ENCODE measurements at places on chromosomes 7 and 10.

- no peak for DNase-seq
These were observed 28.0 kb downstream of the VIM start for GRCh38 chr10:17256051-17256450.

DNA sequence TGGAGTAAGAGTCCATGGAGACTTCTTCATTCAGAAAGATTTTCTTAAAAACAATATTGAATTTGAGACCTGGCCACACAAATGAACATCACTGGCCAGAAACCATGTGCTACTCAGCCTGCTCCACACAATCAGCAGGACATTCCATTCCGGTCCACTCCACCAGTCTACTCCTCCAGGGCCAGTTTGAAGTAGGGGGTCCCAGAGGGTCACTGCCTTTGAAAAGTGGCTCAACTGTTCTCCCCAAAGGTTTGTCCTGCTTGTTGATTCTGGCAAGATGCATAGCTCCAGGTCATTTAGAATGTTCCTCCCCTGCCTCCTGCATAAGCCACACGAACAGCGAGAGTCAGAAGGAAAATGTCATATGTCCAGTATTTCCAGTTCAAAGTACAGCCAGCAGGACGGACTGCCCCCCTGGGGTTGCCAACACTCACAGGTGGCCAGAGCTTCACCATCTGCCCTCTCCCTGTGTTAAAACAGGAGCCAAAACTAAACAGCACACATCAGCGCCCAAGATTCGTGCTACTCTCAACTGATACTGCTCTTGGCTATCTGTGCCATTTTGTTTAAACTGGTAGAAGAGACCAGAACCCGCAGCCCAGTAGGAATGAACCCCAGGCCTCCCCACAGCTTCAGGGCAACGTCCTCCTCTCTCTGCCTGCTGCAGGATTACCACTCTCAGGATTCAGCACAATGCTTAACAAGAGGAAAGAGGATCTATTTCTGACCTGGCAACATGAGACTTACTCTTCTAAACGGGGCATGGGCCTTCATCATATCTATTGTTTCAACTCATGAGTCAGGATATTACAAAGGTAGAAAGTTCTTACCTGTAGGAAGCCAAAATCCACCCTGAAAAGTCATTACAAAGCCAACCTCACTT, 11.3 kb downstream of the GRB10 start:
- DNase-seq, result no peak

- DNase-seq, result no peak
These were observed 10.9 kb upstream of the DUSP5 start for GRCh38 chr10:110486680-110487410.

DNA sequence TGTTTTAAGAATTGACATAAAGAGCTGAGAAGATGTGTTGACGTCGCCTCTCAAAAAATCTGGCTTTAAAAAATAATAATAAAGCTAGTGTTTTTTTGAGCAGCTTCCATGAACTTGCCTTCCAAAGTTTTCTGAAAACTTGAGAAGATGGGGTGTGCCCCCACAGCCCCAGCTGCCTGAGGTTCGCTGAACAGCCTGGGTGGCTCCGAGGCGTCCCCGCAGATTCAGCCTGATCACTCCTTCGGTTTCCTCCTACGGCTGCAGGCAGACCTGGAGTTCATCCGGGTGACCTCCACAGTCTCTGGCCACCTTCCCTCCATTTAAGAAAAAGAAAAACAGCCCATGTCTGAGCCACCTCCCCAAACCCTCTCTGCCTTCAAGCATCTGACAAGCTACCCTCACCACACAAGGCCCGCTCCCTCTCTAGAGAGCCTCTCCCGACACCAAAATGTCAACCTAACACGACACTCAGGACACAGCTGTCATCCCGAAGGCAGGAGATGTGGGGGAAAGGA, 177.8 kb downstream of the PTPRN2 start:
- no peak for DNase-seq

DNA sequence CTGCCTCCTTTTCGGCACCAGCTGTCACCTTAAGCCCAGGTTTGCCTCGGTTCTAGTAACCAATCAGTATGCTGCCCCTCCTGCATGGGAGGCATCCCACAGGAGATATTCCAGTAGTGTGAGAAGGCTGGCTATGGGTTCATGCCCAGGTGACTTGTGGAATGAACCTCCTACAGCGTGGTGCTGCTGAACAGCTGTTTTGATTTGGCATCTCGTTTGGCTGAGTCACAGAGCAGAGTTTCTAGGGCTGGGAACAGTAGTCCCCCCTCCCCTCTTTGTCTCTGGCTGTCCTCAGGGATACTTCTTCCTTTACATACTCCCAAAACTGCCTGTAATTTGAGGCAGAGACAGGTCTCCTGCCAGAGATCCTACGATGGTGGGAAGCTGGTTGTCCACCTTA, 16.1 kb downstream of the R3HCC1L start:
- DNase-seq, result no peak

- DNase-seq, result no peak
These were observed 39.0 kb downstream of the SEMA3C start for GRCh38 chr7:80879849-80880248.

DNA sequence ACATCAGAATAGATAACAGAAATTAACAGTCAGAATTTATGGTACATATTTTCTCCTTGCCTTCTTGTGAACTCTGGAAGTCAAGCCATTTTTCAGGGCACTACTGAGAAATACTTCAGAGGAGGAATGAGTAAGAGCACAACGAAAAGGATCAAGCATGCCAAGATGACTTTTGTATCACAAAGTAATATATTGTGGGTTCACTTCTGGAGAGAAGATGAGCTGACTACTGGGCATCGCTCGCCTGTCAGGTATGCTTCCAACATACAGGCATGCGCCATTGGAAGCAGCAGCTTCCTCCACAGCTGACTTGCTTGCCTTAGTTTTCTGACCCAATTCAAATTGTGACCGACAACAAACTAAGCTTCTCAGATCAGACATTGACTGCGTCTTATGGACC, 137.3 kb downstream of the VTI1A start:
- no peak for DNase-seq

DNA sequence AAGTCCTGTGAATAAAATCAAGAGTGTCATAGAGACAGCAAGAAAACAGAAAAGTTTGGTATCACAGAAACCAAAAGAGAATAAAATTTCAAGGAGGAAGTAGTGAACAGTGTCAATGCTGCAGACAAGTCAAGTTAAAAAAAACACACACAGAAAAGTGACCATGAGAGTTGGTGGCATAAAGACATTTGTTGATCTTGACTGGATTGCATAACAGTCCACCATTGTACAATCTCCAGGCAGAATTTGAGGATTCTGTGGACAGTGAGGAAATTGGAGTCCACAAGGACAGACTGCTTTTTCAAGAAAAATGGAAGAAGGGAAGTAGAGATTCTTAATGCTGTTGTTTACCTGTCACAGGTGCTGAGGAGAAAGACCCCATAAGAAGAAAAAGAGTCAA, 412.5 kb downstream of the PLXDC2 start:
- no peak for DNase-seq

DNA sequence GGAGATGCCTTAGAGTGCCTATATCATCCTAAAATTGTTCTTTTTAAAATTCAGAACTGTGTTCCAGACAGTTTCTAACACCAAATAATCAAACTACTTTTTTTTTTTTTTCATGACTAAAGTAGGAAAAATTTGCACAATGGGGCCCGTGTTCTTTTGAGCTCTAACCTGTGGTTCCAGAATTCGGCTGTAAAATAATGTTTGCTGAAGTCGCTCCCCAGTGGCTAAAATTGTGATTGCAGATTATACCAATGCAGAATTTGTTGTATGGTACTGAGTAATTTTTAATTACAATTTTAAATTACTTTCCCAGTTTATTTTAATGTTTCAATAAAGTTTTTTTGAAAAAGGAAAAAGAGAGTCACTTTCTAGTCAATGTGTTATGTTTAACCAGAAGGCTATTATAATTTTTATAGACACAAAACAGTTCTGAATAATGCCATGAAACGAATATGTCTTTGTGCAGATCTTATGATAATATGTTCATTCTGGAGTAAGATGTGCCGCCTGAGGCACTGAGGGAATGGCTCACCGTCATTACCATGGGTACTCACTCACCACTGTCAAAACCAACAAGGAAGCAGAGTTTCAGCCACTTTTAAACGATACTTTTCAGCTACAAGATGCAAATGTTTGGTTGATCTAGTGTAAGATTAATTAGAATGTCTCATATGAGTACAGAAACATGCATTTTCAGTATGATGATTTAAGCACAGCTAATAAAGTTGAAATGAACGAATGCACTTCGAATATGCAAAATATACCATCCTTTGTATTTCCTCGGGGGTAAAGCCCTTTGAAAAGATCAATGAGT, 173.6 kb downstream of the PRKCQ start:
- no peak for DNase-seq

DNA sequence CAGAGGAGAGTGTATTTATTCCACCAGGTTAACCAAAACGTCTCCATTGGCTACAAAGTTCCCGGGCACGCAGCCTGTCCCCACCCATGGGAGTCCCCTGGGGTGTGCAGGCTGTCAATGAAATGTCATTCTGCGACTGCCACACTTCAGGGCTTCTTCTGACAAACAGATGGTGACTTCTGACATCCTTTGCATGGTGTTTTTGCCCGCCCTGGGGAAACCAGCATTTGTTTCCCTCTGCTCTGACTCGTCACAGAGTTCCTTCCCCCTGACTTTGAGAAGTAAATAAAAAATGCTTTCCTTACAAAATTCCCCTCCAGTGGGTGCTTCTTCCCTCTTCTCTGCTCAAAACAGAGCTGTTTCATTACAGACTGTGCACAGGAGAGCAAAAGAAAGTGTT, 38.2 kb downstream of the TNS3 start:
- DNase-seq, result peak; percentile 9

- DNase-seq, result no peak
These were observed 141.0 kb downstream of the DKK1 start for GRCh38 chr10:52455098-52455497.

GRCh38 chr7:143356414-143357050, 6.0 kb downstream of the FAM131B start:
- DNase-seq, result no peak

DNA sequence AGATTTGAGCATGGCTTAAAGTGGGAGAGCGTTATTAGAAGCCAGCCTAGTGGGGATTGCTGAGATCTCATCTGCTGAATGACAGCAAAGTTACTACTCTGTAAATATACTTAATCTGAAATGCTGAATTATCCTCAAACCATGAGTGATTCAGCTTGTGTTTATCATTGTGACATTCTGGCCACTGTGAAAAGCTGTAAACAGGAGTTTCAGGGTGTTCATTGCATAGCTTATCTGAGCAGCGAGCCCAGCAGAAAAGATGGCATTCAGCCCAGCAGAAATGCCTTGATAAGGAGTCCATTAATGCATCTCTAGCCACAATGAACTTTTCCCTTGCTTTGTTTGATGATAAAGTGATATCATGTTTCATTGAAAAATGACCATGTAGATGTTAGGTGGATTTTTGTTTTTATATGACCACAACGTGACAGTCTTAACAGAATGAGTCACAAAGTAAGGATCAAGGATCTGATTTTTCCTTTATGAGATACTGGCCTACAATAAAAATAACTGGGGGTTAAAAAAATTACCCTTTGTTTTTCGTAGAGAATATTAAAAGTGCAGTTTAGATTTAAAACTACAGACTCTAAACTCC, 7.8 kb downstream of the TES start:
- DNase-seq, result no peak

DNA sequence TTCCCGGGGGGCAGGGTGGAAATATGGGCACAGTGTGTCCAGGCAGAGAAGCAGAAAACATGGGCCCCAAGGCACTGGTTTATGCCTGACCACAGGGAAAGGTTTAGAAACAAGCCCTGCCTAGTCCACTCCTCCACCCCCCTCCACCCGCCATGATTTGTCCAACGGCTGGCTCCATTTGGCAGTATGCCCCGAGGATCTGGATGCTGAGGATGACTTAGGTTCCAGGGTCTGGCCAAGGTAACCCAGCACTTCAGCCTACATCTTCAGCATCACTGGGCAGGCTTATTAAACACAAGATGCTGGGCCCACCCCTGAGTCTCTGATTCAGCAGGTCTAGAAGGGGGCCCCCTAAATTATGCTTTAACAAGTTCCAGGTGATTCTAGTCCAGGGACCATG, 121.9 kb downstream of the RALA start:
- no peak for DNase-seq

DNA sequence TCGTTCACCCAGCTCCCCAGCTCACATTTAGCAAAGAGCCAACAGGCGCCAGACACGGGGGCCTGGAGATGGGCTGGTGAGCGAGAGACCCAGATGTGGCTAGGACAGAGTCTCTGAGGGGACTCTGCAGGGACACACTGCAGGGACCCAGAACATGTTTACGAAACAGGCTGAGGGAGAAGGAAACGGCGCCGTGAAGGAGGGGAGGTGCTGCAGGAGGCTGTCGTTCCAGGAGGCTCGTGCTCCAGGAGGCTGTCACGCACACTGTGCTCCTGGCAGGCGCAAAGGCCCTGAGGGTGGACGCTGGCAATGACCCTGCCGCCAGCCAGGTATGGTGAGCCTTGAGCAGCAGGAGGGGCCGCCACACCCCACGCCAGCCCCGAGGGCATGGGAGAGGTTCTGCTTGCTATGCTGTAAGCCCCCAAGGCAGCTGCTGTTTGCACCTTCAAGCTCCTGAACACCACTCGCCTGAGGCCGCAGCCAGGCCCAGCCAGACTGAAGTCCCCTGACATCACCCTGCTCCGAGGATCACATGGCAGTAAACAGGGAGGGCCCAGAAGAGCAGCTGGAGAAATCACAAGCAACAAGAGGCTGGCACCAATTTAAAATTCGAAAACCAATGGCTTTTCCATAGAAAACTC, 27.3 kb downstream of the ADAP1 start:
- DNase-seq, result no peak

- no peak for DNase-seq
These were observed 37.0 kb downstream of the ADAP1 start for GRCh38 chr7:917255-918117.

DNA sequence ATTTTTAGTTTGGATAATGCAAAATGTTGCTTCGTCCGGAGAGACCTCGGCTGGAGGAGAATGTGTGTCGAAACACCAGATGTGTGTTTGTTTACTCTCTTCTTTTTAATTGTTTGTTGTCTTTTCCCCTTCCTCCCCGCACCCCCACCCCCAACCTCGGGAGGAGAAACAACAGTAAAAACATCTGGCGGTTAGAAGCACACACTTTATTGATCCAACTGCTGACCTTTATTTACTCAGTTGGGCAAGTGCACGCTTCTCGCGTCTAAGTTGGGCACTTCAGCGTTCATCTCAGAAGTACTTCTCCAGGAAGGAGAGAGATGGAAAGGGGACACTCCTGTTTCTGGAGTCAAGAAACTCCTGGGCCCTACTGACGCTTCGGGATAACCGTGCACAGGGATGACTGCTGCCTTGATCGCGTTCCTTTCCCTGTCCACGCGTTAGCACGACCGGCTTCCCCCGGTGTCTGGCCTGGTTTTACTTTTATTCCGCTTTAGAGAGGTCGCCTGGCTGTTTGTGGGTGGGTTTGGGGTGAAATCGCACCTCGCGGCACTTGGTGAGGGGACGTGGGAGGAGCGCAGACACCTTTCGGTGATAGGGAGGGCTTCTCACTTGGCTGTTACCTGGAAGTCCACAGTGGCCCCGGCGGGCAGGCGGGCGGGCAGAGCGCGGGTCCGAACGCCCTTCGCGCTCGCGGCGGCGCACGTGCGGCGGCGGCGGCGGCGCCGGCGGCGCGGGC, 168.3 kb upstream of the PPP1R3A start:
- no peak for DNase-seq
